ENCODE measurements at places on chromosomes 12 and 14. TPM values are rescaled to one million over a fixed set of nuclear protein-coding genes. Genes with fewer than 3 reads are reported as not detected.

The RNASE4 gene
- 115 TPM for total RNA-seq

The JPH4 gene
- total RNA-seq = 1.0 TPM

The NRIP2 gene
- total RNA-seq = 1.4 TPM

The POLE2 gene
- 2.4 TPM for total RNA-seq

The TC2N gene
- 44.4 TPM for total RNA-seq

The SPIC gene
- total RNA-seq = not detected

The EGLN3 gene
- total RNA-seq = 19.2 TPM

The CCDC92 gene
- total RNA-seq = 30.2 TPM

The ADAMTS20 gene
- not detected for total RNA-seq

The AKAP5 gene
- 0.48 TPM for total RNA-seq

The MYL2 gene
- not detected for total RNA-seq

The NGB gene
- total RNA-seq = not detected

The TRIM9 gene
- total RNA-seq = 1.5 TPM

The P2RX2 gene
- not detected for total RNA-seq

The EPYC gene
- total RNA-seq = not detected
